Stromal cell of bone marrow (primary cell): ENCODE measurements at places on chromosomes 16 and 17.

- no peak for DNase-seq
Observed at GRCh38 chr17:49901460-49902331, 53.8 kb upstream of the TAC4 start.

DNA sequence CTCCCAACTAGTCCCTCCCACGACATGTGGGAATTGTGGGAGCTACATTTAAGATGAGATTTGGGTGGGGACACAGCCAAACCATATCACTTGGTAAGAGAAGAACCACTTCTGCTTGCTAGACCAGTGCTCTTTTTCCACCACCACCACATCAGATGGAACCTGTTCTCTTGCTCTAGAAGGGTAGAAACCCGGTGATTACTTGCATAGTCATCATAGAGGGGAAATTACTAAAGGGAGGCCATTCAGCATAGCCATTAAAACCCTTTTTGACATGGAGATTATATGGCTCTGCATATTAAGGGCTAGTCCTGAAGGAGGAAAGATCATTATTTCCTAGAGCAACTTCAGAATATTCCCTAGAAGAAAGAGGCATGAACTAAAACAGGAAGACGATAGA is 1188.0 kb downstream of the CDH11 start:
- DNase-seq: no peak

GRCh38 chr16:70715860-70716357 is 30.1 kb upstream of the MTSS2 start:
- DNase-seq: peak; percentile 45

GRCh38 chr17:60165223-60165622 is 15.4 kb downstream of the CA4 start:
- DNase-seq: no peak

GRCh38 chr17:43330876-43331639 is 67.7 kb upstream of the ARL4D start:
- DNase-seq: no peak

- DNase-seq: no peak
Observed at GRCh38 chr16:23401139-23401538, 51.9 kb downstream of the COG7 start.
